Posterior cingulate gyrus (tissue), 11 donors: ENCODE measurements at places on chromosomes 12 and 14.

- no peak for DNase-seq
Measured at GRCh38 chr14:106058342-106058741, 532.0 kb downstream of the TMEM121 start.

DNA sequence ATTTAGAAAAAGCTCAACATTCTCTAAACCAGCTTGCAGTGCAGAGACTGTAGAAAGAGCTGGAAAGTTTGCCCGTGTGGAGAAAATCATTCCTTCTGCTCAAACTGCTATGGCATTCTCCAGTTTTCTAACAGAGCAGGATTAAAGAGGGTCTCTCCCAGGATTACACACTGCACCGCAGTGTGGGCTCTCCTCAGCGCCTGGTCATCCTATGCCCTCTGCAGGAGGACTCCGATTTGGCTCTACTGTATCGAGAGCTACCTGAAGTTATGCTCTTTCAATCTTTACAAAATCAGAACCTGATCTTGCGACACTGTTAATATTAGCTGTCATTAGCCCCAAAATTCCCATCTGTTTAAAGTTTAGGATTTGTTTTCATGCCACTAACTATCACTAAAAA, 33.0 kb downstream of the BHLHE41 start:
- DNase-seq = no peak

DNA sequence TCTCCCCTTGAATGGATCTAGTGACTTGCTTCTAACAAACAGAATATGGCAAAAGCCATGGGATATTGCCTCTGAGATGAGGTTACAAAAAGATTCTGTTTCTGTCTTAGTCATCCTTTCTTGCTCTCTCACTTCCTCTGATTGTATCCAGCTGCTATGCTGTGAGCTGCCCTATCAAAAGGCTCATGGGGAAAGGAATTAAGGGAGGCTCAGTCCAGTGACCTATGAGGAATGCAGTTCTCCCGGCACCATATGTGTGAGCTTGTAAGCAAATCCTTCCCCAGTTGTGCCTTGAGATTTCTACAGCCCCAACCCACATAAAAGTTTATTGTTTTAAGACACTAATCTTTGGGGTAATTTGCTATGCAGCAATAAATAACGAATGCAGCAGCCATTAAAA, 183.1 kb downstream of the KLHL28 start:
- DNase-seq = no peak

GRCh38 chr12:116426391-116427136, 132.6 kb upstream of the MAP1LC3B2 start:
- DNase-seq = no peak

- DNase-seq = no peak
Measured at GRCh38 chr12:89731614-89732013, 23.0 kb upstream of the ATP2B1 start.

- no peak for DNase-seq
Measured at GRCh38 chr14:20403521-20403920, 9.8 kb downstream of the TEP1 start.

DNA sequence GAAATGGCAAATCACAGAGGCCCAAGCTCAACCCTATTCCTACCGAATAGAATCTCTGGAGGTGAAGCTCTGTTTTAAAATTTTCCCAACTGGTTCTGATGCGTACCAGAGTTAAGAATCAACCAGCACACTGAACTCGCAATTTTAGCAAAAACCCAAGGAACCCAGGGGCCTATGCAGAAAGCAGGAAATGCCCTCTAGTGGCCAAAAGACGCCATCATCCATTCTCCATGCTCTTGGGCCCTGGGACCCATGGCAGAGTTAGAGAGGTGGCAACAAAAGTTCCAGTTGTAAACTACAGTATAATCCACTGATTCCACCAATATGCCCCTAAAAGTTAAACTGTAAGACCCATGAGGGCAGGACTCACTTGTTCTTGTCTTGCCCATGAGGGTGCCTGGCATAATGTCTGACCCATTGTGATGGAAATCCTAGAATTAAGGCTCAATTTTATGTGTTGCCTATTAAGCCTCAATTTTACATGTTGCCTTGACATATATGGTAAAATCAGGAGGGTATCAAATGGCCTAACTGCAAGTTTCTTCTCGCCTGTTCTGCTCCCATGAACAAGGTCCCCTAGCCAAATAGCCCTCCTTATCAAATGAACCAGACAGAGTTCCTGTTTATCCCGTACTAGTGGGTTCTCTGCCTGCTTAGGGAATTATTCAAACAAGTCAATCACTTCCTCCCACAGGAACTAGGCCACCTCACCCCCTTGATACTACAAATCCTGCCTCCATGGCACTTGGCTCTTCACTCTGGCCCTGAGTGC, 137.5 kb upstream of the CPM start:
- DNase-seq = peak; percentile 68
